CD4-positive, alpha-beta T cell treated with Interleukin-15 for 4 hours (primary cell): ENCODE measurements at places on chromosomes 7 and 10.

DNA sequence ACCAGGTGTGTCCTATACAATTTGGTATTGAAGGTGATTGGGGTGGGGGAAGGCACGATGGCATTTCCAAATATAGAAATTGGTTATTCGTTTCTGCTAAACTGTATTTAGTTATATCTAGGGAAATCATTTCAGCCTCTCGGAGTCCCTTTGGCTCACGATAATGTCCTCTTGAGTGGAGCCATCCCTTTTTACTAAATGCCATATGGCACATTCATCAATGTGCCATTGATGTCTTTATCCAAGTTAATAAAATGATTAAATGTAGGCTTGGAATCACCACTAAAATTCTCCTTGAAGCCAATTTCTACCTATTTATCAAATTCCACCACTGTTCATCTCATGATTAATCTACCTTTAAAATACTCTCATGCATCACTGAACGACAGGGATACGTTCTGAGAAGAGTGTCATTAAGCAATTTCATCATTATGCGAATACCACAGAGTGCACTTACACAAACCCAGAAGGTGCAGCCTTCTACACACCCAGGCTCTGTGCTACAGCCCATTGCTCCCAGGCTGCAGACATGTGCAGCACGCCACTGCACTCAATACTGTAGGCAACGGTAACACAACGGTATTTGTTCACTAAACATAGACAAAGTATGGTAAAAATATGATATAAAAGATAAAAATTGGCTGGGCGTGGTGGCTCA, 219.2 kb upstream of the C7orf33 start:
- no peak for DNase-seq

DNA sequence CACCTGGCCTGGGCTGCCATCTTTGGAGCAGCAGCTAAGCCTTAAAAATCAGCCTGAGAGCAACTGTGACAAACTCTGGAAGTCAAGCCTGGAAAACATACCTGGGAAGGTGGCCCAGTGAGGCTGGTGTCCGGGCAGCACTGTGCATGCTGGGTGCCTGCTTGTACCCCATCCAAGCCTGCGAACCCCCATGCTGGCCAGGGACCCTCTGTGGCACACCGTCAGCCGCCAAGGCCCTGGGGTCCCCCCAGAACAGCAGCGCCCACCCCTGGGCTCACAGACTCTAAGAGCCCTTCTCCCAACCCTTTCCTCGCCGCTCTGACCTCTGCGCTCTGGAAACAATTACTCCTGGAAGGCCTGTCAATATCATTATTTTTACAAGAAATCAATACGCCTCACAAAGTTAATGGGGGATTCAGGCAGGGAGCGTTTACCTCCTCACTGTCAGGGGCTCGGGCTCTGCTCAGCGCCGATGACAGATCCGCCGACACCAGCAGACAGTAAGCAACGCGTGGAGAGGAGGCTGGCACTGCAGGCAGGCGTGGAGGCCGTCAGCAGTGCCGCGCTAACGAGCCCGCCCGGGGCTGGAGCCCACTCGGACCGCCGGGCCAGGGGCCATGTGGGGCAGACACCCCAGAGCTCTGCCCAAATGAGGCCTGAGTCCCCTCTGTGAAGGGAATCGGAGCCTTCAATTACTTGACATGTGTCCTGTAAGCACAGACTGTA, 54.4 kb downstream of the EBF3 start:
- no peak for DNase-seq

- DNase-seq = no peak
These were observed 107.7 kb upstream of the BTBD16 start for GRCh38 chr10:122163174-122164022.

DNA sequence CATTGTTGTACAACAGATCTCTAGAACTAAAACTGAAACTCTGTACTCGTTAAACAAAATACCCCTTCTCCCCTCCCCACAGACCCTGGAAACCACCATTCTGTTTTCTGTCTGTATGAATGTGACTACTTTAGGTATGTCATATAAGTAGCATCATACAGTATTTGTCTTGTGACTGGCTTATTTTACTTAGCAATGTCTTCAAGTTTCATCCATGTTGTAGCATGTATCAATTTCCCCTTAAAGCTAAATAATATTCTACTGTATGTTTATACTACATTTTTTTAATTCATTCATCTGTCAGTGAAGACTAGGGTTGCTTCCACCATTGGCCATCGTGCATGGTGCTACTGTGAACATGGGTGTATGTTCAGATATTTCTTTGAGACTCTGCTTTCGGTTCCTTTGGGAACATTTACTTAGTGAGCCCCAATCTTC, 71.2 kb upstream of the RPA3 start:
- no peak for DNase-seq

GRCh38 chr10:96261930-96262329, 9.4 kb downstream of the BLNK start:
- no peak for DNase-seq
